ENCODE measurements at places on chromosomes 4 and X.

DNA sequence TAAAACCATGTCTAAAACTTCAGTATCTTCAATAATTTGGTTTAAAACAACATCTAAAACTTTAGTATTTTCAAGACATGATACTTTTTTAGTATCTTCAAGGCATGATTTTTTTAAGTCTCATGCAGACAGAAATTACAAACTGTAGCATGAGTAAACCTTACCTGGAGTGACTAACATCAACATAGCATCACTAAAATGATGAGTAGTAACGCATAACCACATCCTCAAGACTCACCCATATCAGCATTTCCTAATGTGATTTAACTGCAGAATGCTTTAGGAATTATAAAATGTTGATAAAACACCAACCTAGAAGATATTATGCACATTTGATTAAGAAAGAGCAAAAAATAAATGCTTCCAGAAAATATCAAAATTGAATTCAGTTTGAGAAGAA, 19.7 kb upstream of the EDNRA start:
- DNase-seq = no peak

- no peak for DNase-seq
Measured at GRCh38 chrX:115709039-115709438, 148.1 kb downstream of the PLS3 start.

DNA sequence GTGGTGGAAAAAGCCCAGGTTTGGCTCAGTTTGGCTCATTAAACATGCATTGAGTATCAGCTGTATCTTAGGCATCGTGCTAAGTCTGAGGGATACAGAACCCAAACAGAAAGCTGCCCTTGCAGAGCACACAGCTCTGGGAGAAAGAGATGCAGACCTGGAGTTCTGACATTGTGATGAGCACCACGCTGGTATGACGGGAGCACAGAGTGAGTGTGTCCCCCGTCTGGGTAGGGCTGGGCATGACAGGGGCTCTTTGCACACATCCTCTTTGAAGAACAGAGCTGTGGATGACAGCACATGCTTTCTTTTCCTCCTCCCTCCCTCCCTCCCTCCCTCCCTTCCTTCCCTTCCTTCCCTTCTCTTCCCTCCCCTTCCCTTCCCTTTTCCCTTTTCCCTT, 52.2 kb downstream of the CLCN4 start:
- DNase-seq = no peak

DNA sequence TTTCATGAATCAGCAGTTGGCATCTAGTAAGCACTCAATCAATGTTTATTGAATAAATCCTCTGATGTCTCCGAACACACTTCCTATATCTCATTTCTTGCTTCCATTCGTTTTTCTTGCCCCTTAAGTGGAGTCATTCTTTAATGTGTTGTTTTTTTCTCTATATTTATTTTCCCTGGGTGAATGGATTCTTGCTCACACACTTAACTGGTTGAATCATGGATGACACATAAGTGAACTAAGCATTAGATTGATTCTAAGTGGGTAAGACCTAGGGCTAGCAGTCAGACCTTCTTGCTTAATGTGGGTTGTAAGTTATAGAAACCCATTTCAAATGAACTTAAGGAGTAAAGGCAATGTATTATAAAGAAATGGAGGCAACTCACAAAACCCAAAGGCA, 111.1 kb downstream of the RTL3 start:
- DNase-seq = no peak

DNA sequence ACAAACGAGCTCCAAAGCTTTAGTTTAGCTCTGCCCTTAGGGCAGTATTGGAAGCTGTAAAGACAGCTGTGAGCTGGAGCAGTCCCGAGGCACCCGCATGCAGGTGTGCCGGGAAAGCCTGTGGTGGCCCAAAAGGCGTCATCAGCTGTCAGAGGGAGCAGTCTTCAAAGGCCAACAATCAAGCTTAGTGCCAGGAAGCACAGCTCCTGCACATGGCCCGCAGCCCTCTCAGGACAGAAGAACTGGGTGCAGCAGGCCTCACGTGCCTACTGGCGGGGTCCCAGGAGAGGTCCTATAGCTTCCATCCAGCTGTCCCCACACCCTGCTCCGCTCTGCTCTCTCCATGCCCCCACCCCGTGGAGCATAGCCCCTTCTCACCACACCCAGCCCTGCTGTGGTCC, 92.2 kb upstream of the TRIM2 start:
- DNase-seq = no peak

- DNase-seq = no peak
Measured at GRCh38 chrX:12307961-12308360, 169.7 kb downstream of the FRMPD4 start.

GRCh38 chrX:21509912-21510311, 135.7 kb downstream of the CNKSR2 start:
- no peak for DNase-seq

- DNase-seq = peak; percentile 30
Measured at GRCh38 chr4:40515037-40515397, 114.6 kb downstream of the RBM47 start.

- no peak for DNase-seq
Measured at GRCh38 chr4:188177997-188178675, 38.9 kb downstream of the TRIML1 start.

GRCh38 chr4:95129821-95130311, 372.1 kb downstream of the BMPR1B start:
- no peak for DNase-seq

GRCh38 chr4:164937576-164938270, 39.7 kb downstream of the TRIM61 start:
- no peak for DNase-seq

DNA sequence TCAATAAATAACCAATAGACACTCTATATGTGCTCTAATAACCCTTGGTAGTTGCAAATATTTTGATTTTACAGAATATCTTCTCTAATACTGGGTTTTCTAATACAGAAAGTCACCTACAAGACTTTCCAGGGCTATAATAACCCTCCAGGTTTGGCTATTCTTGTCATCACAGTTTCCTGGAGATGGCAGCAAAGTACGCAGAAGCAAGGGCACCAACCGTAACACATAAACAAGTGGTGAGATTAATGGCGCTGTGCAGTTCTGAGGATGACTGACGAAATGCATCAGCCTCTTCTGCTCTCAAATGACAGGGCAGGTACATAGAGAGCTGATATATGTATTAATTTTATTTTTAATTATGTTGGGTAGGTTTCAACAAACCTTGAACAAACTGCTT, 122.4 kb downstream of the C4orf33 start:
- peak; percentile 5 for DNase-seq

DNA sequence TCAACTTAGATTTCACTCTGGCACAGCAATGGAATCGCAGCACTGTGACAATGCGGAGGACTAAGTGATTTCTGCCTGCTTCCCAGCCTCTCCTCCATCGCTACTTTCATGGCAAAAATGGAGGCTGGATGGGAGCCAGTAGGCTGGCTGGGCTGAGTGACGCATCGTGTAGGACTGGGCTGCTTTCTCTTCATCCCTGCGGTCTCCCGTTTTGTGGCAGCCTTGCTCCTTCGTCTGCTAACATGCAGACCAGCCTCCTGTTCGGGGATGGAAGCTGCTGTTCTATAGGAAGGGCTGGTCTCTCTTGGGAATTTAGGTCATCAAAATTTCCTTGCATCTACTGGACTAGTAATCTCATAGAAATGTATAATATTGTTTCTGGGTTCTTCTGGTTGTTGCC, 15.8 kb upstream of the RGS12 start:
- no peak for DNase-seq

DNA sequence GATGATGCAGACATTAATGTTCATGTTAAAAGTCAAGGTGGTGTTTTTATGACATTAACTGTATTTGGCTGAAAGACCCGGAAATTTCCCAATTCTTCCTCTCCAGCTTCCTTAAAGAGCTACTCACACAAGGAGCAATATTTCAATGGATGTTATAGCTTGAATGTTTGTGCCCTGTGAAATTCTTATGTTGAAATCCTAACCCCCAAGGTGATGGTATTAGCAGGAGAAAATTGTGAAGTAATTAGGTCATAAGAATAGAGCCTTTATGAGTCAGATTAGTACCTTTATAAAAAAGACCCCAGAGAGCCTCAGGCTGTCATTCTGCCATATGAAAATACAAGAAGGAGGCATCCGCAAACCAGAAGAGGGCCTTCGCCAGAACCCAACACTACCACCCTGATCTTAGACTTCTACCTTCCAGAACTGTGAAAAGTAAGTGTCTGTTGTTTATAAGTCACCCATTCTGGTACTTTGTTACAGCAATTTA, 3.6 kb downstream of the TLR1 start:
- no peak for DNase-seq

- DNase-seq = no peak
Measured at GRCh38 chr4:185874516-185875230, 62.7 kb upstream of the SORBS2 start.

GRCh38 chr4:86557526-86557925, 36.6 kb upstream of the PTPN13 start:
- no peak for DNase-seq

DNA sequence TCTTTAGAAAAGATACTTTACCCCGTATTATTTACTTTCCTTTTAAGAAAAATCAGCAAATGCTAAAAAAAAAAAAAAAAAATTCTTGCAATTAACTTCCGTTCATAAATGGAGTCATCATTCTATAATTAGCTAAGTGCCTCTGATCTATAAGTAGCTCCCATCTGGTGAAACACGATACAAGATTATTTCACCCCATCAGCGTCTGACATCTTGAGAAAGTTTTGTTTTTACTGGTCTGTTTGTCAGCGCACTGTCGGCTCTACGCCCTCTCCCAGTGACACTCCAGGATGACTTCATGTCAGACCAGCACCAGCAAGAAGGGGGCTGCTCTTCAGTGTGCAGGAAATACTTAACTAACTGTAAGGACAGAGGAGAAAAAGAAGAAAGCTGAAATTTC, 108.3 kb downstream of the AFAP1 start:
- DNase-seq = no peak

DNA sequence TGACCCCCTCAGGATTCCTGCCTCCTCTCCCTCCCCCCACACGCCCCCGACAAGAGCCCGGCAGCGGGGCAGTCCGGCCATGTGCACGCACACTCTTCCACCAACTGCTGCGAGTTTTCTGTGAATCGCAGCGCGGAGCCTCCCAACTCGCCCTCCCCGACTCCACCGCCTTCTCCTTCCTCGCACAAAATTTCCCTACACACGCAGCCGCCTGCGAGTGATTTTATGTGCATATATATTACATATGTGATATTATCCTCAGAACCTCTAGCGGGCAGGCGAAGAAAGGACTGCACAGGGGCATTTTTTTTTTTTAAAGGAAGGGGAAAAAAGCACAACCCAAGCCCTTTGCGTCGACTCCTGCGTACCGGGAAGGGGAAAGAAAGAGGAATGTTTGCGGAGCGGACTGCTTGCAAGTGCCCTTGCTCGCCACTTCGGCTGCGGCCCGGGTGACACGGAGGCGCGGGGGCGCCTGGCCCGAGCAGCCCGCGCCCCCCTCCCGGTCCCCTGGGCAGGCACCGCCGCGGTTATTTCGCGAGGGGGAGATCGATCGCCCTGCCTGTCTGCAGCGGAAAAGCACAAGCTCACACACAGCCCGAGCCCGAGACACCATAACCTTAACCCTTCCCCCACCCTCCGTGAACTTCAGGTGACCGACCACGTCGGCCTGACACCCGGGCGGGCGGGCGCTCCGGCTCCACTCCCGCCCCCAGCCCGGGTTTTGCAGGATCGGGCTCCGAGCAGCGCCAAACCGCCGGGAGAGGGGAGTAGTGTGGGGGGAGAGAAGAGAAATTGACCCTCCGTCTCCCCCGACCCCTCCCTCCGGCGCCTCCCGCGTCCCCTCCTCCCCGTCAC, 2.3 kb downstream of the ZNF827 start:
- DNase-seq = peak; percentile 74

GRCh38 chr4:126404549-126404948, 1089.8 kb downstream of the FAT4 start:
- DNase-seq = no peak

GRCh38 chr4:2638730-2639129, 102.3 kb downstream of the FAM193A start:
- DNase-seq = no peak

DNA sequence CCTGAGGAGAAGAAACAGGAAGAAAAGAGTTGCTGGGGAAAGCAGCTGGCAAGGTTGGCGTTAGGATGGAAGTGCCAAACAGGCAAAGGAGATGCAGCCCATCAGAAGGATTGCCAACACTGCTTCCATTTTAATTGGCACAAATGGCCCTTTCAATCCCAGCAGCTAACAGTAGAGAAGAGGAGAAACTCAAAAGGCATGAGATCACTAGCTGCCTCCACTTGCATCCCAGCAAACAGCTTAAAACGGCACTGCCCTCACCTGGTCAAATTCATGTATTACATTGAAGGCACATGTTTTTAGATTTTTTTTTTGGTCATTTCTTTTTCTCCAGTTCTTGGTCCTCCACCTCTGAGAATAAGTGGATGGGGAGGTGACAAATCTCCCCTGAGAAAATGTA, 14.9 kb upstream of the LOC101059915 start:
- DNase-seq = peak; percentile 37

DNA sequence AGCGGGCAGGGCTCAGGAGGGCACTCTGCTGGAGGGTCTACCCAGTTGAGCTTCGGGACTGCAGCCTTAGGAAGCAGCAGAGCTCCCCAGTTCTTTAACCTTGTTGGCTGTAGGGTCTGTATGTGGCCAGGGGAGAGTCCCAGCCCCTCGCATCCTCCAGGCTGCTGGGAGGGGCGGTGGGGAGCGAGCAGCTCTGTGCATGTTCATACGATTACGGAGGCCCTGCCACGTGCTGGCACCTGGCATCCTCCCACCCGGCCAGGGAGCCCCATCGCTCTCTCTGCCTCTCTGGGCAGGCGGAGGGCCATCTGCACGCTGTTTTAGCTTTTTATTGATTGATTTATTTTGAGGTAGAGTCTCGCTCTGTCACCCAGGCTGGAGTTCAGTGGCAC, 21.2 kb downstream of the NSG1 start:
- DNase-seq = no peak

DNA sequence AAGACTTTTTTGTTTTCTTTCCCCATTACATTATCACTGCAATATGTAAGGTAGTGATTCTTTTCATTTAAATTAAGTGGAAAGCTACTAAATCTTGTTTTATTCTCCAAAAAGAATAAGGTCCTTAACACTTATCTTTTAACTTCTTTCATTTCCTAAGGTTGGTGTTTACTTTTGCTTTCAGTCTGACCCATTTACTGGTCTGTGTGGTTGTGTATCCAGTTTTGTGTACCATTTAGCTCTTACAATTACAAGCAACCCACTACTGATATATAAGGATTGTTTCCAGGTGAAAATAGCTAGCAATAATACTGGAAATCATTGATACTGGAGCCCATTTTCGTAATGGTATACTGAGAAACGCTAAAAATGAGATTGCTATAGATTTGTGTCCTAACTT, 123.1 kb upstream of the CXorf66 start:
- DNase-seq = no peak

- no peak for DNase-seq
Measured at GRCh38 chr4:12852338-12853307, 631.5 kb downstream of the RAB28 start.

All from left colon (tissue), 2 donors.